ENCODE measurements at places on chromosomes 13 and 19. TPM values are rescaled to one million over a fixed set of nuclear protein-coding genes. Genes with fewer than 3 reads are reported as not detected.

DNA sequence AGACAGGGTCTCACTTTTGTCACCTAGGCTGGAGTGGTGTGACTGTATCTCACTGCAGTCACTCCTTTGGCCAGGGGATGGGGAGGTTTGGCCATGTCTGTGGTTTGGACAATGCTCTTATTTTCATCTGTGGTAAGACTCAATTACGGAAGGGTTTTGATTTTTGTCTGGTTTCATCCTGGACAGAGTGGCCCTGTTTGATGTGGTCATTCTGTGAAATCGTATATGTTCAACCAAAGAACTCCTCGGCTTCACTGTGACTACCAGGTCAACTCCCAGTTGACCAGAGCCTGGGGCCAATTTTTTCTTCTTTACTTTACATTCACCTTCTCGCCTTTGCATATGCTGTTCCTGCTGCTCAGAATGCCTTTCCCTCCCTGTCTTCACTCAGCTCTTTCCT, 6.8 kb upstream of the CCDC124 start:
- DNase-seq: no peak

DNA sequence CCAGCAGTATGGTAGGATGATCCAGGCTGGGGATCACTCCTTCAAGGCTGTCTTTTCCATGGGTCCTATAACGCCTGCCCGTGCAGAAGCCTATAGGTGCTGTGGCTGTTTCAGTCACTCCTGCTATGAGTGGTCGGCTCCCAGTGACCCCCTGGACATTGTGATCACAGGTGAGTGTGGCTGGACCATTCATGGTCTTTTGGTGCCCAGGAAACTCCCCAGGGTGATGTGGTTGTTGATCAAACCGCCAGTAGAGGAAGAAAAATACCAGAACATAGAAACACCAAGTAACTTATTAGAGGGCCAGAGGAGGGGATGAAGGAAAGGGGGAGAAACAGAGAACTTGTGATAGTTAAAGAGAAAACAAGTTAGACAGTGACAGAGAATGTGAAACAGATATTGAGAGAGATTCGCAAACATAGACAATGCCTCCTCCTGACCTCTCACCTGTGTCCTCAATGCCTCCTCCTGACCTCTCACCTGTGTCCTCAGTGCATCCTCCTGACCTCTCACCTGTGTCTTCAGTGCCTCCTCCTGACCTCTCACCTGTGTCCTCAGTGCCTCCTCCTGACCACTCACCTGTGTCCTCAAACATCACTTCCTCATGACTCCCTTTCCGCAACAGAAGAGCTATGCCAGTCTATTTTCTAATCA, 19.4 kb downstream of the LAIR2 start:
- DNase-seq: no peak

The PSPN gene
- polyA plus RNA-seq: 2.0 TPM

The ZFP28 gene
- polyA plus RNA-seq: 15.1 TPM

DNA sequence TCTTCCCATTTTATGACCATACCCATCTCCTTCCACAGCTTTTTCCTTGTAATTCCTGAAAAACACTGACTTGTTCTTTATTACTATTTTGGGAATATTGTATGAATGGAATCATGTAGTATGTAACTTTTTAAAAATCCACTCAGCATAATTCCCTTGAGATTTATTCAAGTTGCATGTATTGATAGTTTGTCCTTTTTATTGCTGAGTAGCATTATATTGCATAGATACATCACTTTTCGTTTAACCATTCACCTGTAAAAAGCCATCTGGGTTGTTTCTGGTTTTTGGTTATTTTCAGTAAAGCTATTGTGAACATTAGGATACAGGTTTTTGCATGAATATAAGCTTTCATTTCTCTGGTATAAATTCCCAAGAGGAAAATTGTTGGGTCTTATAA, 115.4 kb downstream of the GPC5 start:
- no peak for DNase-seq

DNA sequence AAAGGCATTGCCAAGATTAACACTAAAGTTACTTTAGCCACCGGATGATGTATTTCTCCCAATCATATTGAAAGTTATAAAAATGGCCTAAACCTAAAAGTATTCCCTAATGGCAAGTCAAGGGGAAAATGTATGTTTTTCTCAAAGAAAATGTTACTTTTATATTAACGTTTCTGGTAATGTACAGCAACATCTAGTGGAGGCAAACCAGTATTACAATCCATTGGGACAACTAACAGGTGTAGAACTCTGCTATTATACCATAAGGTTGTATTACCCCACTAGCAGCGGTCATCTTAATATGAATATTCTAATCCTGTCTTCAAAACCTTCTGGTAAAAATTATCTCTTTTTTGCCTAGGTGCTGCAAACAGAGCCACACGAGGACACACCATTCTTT, 69.2 kb downstream of the ZNF100 start:
- DNase-seq: no peak

The HOMER3 gene
- polyA plus RNA-seq: 45.0 TPM

The ZNF83 gene
- 115 TPM for polyA plus RNA-seq

DNA sequence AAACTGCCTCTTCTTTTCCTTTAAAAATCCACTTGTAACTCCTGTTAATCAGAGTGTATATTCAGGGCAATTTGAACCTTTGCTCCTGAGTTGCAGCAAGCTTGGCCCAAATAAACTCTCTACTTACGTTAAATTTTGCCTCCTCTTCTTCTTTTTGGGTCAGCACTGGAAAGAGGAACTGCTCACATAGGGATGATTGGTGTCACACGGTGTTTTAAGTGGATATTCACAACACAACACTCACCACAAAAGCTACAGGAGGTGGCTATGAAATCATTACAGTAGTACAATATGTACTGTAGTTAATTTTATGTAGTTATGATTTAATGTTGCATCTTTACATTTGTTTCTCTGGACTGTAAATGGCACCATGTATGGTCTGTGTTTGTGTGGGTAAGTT, 96.8 kb upstream of the DOCK9 start:
- no peak for DNase-seq

GRCh38 chr19:7874076-7874896, at the start of gene PRR36:
TSS of gene PRR36 (minus strand) at chr19:7874390. CDS start at chr19:7873689, 701 bp downstream.
- DNase-seq: no peak

The ZNF419 gene
- polyA plus RNA-seq: 25.8 TPM

GRCh38 chr19:3047496-3048189, 14.7 kb downstream of the TLE5 start:
- DNase-seq: peak; percentile 92

DNA sequence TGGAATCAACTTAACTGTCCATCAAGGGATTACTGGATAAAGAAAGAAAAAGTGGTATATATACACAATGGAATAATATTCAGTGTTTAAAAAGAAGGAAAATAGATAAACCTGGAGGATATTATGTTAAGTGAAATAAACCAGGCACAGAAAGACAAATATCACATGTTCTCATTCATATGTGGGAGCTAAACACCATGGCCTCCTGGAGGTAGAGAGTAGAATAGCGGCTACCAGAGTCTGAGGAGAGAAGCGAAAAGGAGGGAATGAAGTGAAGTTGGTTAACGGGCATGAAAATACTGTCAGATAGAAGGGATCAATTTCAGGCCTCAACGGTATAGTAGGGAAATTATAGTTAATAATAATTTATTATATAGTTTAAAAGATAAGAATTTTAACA, 147.5 kb upstream of the OBI1 start:
- no peak for DNase-seq

Data from left lung (tissue), 14 donors.